Stimulated activated CD8-positive, alpha-beta memory T cell treated with anti-CD3 and anti-CD28 coated beads, Interleukin-15, amount 100 ng/mL, for 24 hours (primary cell): ENCODE measurements at places on chromosomes 7 and 10.

DNA sequence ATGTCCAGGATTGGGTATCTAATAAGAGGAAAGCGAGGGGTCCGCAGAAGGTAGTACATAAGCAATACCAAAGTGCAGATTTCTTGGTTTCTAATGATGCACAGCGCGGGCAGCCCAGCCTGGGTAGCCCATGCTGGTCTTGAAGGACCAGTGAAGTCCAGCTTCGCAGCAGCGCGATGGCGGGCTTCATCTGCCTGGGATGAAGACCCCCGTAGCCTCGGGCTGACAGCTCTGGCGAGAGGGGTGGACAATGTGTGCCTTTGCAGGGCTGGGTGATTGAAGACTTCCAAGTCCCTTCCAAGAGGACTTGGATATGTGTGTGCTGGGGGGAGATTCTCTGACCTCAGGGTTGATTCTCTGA lies 2.2 kb downstream of the SORCS3 start:
- no peak for DNase-seq

- DNase-seq, result no peak
These were observed 113.9 kb upstream of the STK17A start for GRCh38 chr7:43469051-43469450.

DNA sequence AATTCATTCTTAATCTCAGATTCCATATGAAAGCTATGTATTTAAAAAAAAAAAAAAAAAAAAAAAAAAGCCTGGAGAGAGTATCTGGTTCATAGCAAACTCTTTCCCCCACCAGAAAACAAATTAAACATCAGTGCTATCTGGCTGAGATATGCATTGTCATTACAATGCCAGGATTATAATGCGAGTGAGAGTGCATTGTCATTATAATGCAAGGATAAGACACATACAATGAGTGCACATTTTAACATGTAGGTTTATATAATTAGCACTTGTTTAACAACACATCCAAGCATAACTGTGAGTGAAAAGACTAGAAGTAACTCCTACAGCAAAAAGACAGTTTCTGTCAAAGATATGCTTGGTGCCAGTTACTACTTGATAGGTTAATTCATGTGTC lies 48.1 kb downstream of the ITPRID1 start:
- no peak for DNase-seq

- no peak for DNase-seq
These were observed 63.0 kb downstream of the NEURL1 start for GRCh38 chr10:103556383-103557007.

GRCh38 chr7:142745745-142746144 lies 3.5 kb upstream of the PRSS1 start:
- no peak for DNase-seq

- DNase-seq, result no peak
These were observed 412.6 kb downstream of the GFRA1 start for GRCh38 chr10:115860182-115861107.

- DNase-seq, result no peak
These were observed 151.1 kb upstream of the SHH start for GRCh38 chr7:155963356-155963755.

GRCh38 chr7:142668495-142668894 lies 80.8 kb upstream of the PRSS1 start:
- no peak for DNase-seq

GRCh38 chr10:28838908-28839307 lies 161.6 kb downstream of the BAMBI start:
- DNase-seq, result no peak
